ENCODE measurements at places on chromosomes 11 and 22.

GRCh38 chr11:94731880-94732601 lies 36.1 kb upstream of the AMOTL1 start:
- DNase-seq: no peak

DNA sequence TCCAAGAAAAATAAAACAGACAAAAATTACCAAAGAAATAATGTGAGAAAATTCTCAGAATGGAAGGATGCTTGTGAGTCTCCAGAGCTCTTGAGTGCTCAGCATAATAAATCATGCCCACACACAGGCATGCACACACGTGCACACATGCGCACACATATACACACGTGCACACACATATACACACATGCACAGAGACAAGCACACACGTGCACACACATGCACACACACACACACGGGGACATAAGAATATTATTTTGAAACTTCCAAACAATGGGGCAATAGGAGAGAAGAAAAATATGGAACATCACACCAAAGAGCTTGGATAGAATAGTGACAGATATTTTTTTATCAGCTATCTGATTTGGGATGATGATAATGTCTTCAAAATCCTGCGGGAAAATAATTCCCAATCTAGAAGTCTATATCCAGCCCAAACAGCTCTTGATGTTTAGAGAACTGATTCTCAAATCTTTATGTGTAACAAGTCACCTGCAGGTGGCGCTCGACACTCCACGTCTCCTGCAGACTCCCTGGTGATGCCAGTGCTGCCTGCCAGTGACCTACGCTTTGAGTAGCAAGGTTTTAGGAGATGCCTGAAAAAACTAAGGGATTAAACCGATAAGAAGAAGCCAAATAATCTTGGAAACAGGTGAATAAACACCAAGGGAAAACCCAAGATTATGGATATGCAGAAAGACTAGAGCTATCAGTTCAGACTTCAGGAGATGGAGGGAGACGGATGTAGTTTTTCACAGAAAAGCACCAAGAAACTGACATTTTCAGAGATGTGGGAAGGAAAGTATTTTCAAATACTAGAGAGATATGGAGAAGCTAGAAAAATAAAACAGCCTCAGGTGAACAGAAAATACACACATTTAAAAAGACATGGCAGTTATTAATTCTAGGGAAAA lies 743.6 kb downstream of the ETS1 start:
- DNase-seq: peak; percentile 7

DNA sequence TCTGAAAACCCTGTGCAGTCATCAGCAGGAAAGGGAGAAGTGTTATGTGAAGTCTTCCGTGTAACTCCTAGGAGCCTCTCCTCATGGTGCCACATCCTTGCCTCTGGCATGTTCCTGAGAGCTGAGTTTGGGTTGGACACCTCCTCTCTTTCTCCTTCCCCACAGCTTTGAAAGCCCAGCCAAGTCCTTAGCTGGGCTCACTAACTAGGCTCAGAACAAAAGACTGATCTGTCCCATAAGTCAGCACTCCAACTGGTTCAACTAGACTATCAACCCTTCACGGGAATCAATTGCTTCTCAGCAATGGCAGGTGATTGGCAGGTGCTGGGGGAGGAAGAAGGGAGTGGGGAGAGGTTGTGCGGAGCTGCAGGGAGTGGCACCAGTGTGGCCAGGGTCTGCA lies 509.9 kb upstream of the B3GAT1 start:
- no peak for DNase-seq

DNA sequence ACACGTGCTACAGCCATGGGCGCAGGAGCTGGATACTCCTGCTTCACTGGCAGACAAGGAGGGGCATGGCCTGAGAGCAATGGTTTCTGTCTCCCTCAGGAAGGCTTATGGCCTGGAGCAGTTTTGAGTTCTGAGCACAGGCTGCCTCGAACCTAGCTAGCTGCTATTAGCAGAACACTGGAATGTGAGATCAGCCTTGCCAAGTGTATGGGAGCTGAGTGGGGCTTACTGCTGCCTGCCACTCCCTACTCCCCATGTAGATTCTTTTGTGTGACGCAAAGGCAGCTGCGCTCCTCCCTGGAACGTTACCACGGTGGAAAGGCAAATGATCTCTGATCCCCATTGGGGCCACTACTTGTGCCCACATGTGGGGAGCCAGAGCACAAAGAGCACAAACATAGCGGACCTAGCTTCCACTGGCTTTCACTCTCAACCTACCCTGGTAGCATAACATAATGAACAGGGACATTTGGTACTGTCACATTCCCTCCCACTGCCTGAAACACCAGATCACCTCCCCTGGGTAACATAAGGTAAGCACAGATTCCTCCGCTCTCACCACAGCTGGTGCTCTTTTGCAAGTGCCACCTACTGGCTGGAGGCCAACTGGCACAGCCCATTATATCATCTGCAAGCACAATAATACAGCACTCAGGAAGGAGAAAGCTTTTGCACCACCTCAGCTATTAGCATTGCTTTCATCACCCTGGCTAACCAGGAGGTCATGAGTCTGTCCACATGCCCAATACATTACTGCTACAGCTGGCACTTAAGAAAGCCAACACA lies 84.6 kb upstream of the GUCY1A2 start:
- no peak for DNase-seq

DNA sequence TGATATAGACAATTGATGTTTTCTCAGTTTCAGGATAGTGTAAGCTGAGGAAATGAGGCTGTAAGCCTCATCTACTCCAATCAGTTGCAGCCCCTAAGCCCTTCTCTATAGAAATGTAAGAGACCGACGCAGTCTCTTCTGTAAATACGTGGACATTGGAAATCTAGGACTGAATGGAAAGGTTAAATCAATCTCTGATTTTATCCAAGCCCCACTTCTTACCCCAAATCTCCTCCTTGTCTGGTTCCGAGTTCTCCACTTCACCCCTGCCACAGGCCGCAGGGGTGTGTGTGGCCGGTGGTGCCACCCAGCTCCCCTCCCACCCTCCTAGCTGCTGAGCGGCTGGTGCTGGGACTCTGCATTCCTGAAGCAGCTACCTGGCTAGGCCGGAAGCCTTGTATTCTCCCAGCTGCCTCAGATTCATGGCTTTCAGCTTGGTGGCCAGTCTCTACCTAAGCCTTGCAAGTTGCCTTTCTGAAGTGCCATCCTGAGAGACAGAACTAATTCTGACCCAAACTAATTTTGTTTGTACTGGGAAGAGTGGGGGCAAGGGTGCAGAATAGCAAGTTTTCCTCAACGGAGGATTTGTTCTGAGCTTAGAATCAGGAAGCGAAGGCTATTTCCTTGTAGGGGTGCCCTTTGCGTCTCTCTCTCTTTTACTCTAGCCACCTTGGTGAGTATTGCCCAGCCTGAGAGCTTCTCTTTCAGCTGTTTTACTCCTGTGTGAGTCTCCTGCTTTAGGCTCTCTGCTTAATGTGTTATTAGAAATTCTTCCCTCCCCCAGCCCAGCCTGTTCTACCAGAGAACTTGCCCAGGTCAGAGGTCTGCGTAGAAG lies 749 bp downstream of the VWA5A start:
- peak; percentile 18 for DNase-seq

- no peak for DNase-seq
Measured at GRCh38 chr11:88398791-88399570, 61.4 kb upstream of the CTSC start.

GRCh38 chr11:61771195-61771894 lies 18.9 kb downstream of the MYRF start:
- DNase-seq: no peak

- DNase-seq: peak; percentile 89
Measured at GRCh38 chr11:118956094-118956846, at the start of gene UPK2. Gene UPK2 (plus strand): TSS chr11:118956298. CDS start chr11:118956351, 53 bp downstream.

DNA sequence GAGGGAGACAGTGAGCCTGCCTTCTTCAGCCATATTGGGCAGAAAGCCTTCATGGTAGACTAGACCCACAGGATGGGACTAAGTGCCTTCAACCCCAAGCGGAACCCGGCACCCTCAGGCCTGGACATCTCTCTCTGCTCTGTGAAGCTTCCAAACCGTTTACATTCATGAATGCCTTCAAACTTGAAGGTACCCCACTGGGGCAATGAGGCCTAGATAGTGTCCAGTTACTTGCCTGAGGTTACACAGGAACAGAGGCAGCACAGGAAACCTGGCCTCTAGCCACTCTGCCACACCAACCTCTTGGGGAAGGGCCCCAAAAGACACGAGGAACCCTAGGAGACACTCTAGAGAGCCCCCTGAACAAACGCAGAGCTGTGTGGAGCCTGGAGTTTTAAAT lies 14.5 kb upstream of the CYP2R1 start:
- peak; percentile 58 for DNase-seq

DNA sequence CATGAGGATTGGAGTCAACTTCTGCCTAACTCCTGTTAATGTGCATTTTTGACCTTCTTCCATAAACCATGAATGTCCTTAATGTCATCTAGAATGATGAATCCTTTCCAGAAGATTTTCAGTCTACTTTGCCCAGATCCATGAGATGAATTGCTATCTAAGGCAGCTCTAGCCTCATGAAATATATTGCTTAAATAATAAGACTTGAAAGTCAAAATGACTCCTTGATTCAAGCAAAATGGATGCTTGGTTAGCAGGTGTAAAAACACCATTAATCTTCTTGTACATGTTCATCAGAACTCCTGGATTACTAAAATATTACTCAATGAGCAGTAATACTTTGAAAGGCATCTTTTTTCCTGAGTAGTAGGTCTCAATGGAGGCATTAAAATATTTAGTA lies 238.5 kb upstream of the ZC3H12C start:
- no peak for DNase-seq

DNA sequence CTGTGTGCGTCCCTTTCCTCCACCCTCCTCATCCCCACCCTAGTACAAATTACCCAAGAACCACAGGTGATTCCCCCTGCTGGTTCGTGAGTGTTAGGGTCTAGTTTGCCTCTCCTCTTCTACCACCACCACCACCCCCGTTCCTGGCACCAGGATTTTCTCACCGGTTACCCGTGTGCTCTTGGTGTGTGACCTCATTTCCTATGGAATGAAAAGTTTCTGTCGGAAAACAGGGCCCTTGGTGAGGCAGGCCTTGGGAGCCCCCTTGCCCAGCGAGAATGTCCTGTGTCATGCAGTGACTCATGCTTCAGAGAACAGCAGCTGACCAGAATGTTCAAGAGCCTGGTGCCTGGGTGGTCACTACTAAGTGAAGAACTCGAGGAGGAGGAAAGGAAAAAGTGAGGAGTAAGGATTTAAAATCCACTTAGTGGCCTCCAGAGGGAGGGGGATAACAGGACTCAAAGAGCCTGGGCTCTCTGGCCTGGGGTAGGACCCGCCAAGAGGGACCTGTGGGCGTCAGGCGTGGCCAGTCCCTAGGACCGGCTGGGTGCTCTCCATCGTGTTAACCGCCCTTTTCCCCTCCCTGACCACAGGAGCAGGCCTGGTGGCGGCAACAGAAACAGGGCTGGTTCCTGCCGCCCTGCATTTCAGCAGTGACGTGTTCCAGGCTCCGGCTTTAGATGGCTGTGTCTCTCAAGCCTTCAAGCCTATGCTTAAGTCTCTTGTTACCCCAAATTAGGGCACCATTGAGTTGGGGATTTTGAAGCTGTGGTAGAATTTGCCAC lies 30.2 kb downstream of the C22orf31 start:
- no peak for DNase-seq

- no peak for DNase-seq
Measured at GRCh38 chr22:47374273-47374771, 611.9 kb downstream of the TBC1D22A start.

DNA sequence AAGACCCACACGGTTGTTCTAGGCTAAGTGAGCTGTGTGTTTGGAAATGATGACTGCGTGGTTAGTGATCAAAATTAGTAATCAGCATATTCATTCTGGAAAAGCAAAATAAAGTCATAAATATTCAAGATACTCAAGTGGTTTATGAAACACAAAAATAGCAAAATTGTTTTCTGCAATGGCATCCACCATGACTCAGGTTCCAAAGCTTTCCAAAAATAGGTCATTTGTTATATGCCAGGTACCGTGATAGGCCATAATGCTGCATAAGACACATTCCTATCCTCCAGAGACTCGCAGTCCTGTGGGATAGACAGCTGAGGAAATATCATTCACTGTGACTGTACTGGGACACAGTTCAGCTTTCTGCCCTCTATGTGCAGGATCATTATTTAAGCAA lies 2.4 kb upstream of the ATL3 start:
- DNase-seq: no peak

- DNase-seq: no peak
Measured at GRCh38 chr22:46710806-46711205, 27.2 kb downstream of the CERK start.

DNA sequence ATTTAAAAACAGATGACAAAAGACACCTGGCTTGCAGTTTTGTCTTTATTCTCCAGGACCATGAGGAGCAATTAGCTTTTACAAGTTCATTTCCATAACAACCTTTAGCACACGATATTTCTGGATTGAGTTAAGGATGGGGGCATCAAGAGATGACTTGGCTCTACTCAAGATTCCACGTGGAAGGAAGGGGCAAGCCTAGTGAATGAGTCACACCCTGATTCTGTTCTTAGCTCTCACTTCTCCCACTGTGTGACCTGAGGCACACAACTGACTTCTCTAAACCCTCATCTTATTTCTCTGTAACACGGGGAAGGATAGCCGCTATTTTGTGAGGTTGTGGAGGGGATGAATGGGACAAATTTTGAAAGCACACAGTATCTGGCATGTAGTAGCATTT lies 185.5 kb downstream of the KIRREL3 start:
- DNase-seq: no peak

DNA sequence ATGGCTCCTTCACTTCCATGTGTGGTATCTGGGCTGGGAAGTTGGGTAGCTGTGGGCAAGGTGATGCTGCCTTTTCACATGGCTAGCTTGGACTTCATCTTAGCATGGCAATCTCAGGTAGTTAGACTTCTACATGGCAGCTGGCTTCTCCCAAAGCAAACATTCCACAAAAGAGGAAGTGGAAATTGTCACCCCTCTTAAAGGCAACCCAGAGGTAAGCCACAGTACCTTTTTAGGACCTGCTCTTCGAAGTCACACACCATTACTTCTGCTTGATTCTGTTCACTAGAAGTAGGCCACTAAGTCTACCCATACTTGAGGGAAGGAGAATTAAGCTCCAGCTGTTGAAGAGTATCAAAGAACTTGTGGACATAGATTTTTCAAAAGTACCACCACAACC lies 25.9 kb downstream of the TUG1 start:
- DNase-seq: no peak

DNA sequence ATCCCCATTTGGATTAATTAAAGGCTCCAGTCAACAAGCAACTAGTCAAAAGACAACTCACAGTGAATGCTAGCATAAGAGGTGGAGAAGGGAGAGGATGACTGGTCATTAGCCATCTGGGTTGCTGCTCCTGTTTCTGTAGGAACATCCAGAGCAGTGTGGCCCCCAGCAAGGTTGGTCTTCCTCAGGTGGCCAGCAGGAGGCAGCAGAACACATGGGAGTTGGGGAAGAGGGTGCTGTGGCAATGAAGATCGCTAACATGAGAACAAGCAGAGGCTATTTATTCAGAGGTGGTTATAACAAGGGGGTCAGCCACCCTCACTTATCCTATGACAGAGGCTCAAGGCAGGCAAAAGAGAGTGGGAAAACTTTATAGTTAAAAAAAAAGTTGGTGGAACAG lies 21.3 kb downstream of the IZUMO1R start:
- DNase-seq: peak; percentile 17

- no peak for DNase-seq
Measured at GRCh38 chr11:74470526-74470925, 3.2 kb upstream of the KCNE3 start.

GRCh38 chr11:72238492-72239312 lies 5.3 kb downstream of the PHOX2A start:
- DNase-seq: no peak

All from B cell (primary cell).